T-helper 9 cell (primary cell): ENCODE measurements at places on chromosomes 16 and 17.

DNA sequence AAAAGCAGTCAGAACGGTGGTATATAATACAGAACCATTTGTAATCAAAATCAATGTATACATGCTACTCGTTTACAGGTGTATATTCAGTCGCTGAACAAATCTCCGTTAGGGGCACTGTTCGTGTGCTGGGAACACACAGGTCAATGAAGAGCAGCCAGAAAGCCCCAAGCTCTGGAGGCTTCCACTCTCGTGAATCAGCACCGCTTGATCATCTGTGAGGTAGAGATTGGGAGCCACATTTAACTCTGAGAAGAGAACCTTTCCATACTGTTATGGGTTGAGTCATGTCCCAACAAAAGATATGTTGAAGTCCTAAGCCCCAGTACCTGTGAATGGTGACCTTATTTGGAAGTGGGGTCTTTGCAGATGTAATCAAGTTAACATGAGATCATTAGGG lies 5.4 kb upstream of the CYTH1 start:
- no peak for DNase-seq

- no peak for DNase-seq
Observed at GRCh38 chr17:63398680-63399079, 47.4 kb downstream of the CYB561 start.

DNA sequence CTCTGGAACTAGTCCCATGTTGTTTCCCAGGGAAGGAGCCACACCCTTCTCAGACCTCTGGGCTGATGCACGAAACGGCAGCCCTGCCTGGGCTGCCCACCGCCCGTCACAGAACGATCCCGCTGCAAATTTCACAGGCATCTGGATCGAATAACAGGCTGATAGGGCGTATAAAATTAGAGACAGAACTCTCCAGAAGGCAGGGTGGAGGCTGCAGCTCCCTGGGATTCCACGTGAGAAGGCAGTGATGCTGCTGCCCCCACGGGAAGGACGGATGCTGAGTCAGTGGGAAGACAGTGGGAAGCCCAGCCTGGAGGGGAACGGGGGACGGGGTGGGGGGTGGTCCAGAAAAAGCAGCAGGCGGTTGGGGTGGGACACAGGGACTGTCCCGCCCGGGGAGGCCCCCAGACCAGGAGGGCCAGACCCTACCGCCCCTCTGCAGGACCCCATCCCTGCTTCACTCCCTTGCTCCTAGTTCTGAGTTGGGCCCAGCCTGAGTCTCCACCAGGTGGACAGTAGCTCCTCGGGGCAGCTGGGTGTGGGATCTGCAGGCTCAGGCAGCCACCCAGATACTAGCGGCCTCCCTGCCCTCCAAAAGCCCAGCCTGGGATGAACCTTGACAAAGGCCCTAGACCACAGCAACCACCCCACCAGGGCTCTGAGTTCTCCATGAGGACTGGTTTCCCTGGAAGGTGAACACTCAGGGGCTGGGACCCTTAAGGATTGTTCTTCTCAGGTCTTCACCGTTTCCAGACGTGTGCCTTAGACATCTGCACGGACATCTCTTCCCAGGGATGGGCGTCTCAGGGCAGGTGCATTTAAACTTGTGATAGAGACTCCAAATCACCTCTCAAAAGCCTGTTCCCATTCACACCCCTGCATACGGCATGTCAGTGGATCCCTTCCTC lies 117.8 kb downstream of the METRNL start:
- DNase-seq, result no peak

- no peak for DNase-seq
Observed at GRCh38 chr17:32695864-32696263, 181.1 kb downstream of the MYO1D start.
